ENCODE measurements at places on chromosomes 5 and 9.

DNA sequence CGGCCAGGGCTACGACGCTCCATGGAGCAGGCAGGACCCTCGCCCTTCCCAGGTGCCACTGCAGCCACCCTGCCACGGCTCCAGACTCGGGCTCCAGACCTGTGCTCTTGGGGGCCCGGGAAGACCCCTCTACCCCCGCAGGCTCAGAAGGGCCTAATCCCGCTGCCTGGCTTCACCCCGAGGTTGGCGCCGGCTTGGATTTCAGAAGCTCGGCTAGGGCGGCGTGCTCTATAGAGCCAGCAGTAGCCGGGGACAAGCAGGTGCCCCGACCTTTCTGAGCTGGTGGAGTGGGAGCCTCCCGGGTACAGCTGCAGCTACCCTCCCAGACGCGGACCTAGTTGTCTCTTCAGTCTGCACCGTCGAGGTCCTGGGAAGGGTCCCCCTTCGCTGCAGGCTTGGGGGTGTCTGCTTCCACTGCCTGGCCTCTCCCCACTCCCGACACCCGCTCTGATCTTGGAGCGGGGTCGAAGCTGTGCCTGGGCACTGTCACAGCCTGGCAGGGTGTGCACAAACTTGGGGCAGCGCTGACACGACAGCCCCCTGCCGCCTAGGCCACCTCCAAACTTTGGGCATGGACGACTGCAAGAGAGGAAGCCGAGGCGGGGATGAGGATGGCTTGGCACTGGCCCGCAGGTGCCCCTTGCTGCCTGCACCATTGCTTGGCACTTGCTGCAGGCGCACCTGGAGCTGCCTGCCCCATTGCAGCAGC, 1366.1 kb upstream of the CDH9 start:
- no peak for DNase-seq

DNA sequence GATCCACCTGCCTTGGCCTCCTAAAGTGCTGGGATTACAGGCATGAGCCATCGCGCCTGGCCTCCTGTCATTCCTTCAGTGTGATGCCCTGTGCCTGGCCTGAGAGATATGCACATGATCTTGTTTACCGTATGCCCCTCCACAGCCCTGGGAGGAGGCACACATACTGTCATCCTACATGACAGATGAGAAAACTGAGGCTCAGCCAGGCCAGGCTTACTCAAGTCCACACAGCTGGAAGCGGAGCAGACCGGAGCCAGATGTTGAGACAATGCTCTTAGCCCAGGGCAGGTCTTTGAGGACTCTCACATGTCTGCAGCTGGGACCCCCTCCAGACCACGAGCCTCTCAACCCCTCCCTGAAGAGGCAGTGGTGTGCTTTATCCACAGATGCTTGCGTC, 38.7 kb upstream of the SH3PXD2B start:
- DNase-seq = no peak

DNA sequence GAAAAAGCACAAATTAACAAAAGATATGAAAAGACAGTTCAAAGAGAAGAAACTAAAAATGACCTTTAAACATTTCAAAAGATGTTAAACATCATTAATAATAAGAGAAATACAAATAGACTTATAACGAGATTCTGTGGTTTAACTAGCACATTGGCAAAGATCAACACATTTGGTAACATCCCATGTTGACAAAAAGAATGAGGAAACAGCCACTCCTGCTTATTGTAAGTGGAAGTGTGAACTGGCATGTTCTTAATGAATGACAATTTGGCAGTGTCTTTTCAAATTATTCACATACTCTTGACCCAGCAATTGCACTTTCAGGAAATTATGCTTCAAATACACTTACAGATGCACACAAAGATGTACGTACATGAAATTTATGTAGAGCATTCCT, 176.3 kb downstream of the TLE1 start:
- DNase-seq = no peak

- DNase-seq = no peak
Measured at GRCh38 chr5:30436691-30437090, 756.8 kb upstream of the CDH6 start.

GRCh38 chr9:116693233-116693731, 6.2 kb downstream of the TRIM32 start:
- no peak for DNase-seq

DNA sequence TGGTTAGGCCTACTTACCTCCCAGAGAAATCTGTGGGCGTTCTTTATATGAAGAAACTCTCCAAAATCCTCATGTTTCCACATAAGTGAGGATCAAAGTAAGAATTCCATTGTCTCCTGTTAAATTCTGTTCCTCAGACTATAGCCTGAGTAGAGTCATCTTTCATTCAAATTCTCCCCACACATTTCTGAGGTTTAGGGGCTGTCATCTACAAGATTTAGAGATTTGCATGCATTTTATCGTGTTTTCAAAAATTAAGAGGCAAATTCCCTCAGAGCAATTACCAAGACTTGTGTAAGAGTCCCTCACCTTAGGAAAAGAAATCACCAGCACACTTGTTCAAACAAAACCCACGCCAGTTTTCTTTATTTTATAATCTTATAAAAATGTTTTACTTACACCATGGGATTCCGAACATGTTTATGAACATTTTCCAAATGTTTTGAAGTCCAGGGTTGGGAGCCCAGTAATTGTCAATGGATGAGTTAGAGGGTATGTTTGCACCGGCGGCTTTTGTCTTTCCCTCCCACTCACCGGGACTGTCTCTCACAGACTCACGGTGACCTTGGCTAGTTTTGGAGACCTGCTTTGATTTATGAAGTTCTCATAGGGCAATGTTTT, 367.6 kb downstream of the ENC1 start:
- DNase-seq = peak; percentile 86

- no peak for DNase-seq
Measured at GRCh38 chr5:149416987-149417710, 38.1 kb upstream of the IL17B start.

- DNase-seq = no peak
Measured at GRCh38 chr9:87818308-87818707, 64.4 kb upstream of the SPATA31E1 start.

- no peak for DNase-seq
Measured at GRCh38 chr5:17748201-17748600, 113.9 kb downstream of the TAF11L14 start.

DNA sequence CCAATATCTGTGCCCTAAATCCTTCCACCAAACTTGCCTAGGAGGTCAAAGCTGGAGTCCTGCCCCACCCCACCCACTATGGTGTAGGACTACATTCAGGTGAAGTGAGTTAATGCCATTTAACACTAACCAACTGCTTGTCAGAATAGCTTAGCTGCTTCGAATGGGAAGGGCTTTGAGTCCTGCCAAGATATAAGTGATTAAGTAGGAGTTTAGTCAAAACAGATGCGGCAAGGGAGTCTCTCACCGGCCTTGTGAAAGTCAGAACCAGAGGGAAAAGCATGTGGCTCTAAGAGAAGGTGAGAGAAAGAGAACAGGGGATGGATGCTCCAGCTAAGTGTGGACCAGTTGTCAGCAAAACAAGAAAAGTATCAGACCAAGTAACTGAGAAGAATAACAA, 132.6 kb downstream of the SPOCK1 start:
- no peak for DNase-seq

GRCh38 chr9:114968671-114969070, 38.3 kb upstream of the TNFSF8 start:
- no peak for DNase-seq

- no peak for DNase-seq
Measured at GRCh38 chr9:130770679-130771442, 64.2 kb upstream of the ABL1 start.

GRCh38 chr9:75071530-75072122, 16.3 kb downstream of the NMRK1 start:
- DNase-seq = no peak

DNA sequence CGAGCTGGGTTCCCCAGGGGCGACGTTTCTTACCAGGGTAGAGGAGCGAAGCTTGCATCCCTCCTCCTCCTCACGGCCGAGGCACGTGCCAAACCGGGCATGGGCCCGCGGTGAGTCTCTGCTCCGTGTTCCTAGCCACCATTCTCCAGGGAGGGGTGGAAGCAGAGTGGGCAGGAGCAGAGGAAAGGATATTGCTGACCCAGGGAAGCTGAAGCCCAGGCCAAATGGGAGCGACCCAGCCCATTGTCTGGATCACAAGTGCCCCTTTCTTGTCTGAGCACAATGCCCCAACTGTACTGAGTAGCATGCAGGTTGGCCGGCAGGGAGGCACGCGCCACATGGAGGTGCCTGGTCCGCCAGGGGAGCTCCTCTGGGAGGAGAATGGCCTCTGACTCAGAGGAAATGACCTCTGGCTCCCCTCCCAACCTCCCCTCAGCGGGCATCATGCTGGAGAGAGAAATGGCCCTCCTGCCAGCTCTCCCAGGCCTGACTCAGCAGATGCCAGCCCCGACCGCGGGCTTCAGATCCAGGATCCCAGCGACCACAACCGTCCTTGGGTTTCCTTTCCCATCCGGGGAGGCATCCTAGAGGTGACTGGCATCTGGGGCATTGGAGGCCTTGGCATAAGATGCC, 1.1 kb downstream of the PRR7 start:
- no peak for DNase-seq

GRCh38 chr5:130151239-130151638, 247.0 kb downstream of the CHSY3 start:
- DNase-seq = no peak

- no peak for DNase-seq
Measured at GRCh38 chr9:127686461-127687393, 20.1 kb upstream of the CFAP157 start.

DNA sequence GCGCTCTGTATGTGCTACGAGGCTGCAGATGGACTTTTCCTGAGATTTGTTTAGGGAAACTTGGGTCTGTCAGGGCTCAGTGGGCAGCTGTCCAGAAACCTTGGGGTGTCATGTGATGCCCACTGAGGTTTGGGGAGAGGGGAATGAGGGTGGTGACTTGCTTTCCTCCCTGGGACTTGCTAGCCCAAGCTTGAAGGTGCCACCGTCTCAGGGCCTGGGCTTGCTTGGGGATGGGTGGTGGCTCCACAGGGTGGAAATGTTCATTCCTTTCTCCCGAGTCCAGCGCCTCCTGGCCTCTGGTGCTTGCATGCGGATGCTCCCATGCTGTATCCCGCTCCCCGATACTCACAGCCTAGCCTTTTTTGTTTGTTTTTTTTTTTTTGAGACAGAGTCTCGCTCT, 33.3 kb downstream of the ZNF618 start:
- no peak for DNase-seq

GRCh38 chr9:121581786-121582600, 69.4 kb upstream of the DAB2IP start:
- DNase-seq = no peak

- no peak for DNase-seq
Measured at GRCh38 chr9:28086881-28087280, 513.6 kb upstream of the C9orf72 start.

- DNase-seq = no peak
Measured at GRCh38 chr5:141585594-141585993, 33.2 kb downstream of the DIAPH1 start.

GRCh38 chr5:69007163-69007562, 86.7 kb upstream of the SLC30A5 start:
- DNase-seq = no peak

- no peak for DNase-seq
Measured at GRCh38 chr9:126496181-126496576, 117.5 kb upstream of the LMX1B start.

GRCh38 chr5:176541338-176542134, 4.3 kb upstream of the RNF44 start:
- no peak for DNase-seq

- no peak for DNase-seq
Measured at GRCh38 chr5:138967791-138968448, 92.8 kb upstream of the LRRTM2 start.

DNA sequence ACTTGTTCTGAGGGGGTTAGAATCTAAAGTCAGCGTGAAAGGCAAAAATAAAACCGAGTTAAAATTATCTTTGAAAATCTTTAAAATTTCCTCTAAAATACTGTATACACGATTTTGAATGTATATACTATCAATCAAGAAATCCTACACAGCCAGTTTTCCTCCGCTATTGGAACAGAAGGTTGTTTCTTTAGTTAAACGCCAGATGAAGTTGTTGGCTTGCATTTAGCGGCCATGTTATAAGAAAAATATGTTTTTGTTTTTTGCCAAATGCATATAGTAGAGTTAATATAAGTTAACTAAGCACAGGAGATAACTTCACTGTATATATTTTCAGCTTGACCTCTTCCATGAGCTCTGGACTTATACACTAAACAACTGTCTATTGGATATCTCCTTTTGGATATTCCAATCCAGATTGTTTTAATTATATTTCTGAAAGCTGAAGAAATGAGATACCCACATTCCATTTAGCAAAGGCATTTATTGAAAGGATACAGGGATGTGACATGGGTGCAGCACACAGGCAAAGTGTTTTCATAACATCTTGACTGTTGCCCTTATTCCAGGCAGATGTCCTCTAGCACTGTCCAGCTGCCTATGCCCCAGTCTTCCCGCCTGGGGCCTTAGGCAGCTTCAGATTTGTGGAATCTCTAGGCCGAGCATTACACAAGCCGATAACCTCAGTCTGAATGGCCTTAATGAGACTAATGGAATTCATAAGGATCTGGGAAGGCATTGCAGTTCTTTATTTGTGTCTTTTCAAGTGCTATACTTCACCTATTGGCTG, 10.0 kb upstream of the ATG10 start:
- no peak for DNase-seq

DNA sequence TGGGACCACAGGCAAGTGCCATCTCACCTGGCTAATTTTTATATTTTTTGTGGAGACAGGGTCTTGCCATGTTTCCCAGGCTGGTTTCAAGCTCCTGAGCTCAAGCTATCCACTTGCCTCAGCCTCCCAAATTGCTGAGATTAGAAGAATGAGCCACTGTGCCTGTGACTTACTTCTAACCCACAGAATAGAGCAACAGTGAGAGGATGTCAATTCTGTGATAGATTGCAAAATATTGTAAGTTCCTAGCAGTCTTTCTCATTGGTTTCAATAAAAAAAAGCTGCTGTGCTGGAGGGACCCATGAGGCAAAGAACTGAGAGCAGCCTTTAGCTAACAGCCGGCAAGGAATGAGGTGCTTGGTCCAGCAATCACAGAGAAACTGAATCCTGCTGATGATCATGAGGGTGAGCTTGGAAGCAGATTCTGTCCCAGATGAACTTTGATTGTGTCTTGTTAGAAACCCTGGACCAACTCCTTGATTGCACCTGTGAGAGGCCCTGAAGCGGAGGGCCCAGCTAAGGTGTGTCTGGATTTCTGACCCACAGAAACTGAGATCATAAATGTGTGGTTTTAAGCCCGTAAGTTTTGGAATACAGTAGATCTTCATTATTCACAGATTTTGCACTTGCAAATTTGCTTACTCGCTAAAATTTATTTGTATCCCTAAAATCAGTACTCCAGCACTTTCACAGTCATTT, 149.7 kb downstream of the GCNT1 start:
- no peak for DNase-seq

All from esophagus muscularis mucosa (tissue), 4 donors.